ENCODE measurements at places on chromosomes 4 and X.
A peak's percentile ranks its signal among the peaks of the same experiment; 100 is the strongest.

DNA sequence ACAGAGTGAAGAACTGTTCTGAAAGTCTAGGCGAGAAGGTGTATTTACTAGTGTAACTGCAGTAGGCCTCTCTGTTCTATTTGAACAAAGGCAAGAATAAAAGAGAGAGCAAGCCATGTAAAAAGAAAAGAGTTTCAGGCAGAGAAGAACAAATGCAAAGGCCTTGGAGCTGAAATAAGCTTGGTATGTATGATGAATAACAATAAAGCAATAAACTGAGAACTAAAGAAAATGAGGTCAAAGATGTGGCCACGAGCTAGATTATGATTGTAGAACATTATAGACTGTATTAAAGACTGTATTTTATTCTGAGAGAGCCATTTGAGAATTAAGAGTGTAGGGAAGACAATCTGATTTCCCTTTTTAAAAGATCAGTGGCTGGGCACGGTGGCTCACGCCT, 160.5 kb downstream of the LRBA start:
- DNase-seq = no peak

GRCh38 chr4:115213716-115214115, 100.3 kb upstream of the NDST4 start:
- DNase-seq = no peak

GRCh38 chrX:150864127-150864526, 34.3 kb downstream of the CD99L2 start:
- no peak for DNase-seq

DNA sequence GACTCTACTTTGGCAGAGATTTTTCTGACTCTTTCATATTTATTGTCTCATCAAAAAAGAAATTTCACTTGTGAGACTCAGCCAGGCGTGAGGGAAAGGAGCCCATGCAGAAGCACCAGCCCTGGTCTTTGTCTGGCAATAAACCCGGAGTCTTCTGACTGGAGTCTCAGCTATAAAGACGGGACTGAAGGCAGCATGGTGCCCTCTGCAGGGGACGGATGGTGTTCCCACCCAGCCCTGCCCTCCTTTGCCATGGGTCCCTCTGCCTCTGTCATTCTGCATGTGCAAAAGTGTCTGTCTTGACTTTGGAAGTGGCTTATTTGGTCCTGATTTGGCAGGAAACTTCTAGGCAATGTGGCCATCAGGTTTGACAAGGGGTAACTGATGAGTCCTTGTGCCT, 14.2 kb downstream of the ZNF185 start:
- no peak for DNase-seq

GRCh38 chr4:70833675-70834074, 6.0 kb downstream of the GRSF1 start:
- DNase-seq = no peak

DNA sequence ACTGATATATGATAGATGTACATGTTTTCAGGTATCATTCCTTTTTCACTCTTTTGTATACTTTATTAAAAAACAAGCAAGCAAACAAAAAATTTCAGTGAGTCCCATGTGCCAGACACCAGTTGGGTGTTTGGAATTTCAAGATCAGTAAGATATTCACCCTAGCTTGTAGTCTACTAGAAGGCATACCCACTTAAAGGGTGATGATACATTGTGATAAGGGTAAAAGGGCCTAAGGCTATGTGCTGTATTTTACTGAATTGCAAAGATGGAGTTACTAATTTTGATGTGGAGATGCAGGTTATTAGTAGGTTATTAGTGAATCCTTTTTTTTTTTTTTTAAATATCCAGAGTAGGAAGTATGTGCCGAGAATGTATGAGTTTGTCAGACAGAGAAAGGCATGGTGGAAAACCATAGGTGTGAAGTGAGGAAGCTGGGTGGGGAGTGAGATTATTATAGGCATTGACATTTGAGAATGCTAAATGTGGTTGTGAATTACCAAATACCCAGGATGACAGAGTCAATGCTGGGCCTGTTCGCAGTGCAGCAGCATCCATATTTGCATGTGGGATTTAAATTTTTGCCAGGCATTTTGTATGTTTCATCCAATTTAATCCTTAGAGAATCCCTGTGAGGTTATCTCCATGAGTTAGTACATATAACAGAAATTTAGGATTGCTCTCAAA, 10.1 kb downstream of the STIM2 start:
- DNase-seq = no peak

DNA sequence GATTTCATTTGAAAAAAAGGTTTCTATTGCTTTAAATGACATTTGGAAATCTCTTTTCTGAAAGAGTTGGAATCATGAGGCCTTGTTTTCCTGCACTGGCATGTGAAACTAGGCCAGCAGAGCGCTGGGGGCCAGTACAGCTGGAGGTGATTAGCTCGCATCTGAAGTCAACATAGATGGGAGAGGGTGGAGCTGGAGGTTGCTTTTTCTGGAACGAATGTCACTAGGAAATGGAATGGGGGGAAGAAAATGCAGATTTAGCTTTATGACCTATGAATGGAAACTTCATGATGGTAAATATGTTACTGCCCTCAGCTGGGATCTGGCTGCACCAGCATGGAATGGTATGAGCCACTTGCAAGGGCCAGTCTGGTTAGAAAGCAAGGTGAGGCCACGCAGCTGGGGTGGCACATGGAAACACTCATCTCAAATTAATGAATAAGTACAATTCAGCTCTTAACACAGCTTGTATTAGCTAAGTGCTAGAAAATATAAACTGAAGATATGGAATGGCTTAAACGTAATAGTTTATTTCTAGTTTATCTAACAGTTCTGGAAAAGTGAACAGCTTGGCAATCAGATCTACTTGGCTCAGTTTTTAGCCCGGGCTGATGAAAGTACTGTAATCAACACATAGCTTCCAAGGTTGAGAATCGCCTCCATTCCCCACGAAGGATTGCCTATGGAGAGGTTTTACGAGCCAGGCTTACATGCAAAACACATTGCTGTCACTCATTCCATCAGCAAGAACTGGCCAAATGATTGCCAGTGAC, 32.5 kb downstream of the SLC10A6 start:
- DNase-seq = no peak

DNA sequence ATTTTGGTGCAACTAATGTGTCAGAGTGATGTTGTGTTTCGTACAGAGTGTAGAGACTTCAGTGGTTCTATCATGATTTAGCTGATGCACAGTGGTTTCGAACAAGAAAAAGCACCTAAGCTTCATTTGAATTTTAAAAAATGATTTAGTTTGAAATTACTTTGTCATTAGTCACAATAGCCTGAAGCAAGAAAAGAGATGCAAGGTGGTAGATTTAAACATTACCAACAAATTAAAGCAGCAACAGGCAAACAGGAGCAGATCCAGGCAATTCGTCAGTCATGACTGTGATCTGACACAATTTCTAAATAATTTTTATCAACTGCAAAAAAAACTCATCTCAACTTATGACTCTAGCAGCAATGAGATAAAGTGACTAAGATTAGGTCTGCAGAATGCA, 24.6 kb upstream of the COX7B2 start:
- DNase-seq = no peak

- DNase-seq = no peak
Observed at GRCh38 chr4:44237643-44238042, 211.0 kb downstream of the KCTD8 start.

DNA sequence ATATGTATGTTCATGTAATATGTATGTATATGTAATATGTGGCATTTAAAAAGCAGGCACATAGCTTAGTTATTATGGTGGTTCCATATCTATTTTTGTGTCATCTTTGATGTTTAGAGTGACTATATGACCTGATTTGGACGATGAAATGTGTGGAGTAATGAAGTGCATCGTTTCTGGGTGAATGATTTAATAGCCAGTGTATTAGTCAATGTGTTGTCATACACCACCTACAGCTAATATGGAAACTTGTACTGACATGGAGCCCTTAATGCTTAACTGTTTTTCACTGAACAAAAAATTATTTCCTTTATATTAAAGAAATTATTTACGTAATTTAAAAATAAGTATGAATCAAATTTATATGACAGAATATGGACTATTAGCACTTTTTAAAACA, 292.3 kb upstream of the FSTL5 start:
- DNase-seq = no peak

DNA sequence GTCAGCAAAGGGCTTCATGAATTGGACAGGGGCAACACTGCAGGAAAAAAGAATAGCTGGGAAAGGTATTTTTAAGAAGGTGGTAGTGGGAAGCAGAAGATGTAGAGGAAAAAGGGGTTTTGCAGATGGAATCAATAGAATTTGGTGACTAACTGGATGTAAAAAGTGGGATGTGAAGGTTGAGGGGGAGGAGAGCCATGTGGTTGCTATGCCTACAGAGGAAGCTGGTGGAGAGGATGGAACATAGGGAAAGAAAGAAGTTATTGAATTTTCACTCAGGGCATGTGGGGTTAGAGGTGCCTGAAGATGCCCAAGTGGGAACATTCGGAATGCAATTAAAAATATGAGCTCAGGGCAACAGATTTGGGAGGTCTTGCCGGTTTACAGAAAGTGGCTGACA, 33.0 kb downstream of the REELD1 start:
- no peak for DNase-seq

- DNase-seq = no peak
Observed at GRCh38 chrX:72021975-72022374, 109.7 kb downstream of the RTL5 start.

DNA sequence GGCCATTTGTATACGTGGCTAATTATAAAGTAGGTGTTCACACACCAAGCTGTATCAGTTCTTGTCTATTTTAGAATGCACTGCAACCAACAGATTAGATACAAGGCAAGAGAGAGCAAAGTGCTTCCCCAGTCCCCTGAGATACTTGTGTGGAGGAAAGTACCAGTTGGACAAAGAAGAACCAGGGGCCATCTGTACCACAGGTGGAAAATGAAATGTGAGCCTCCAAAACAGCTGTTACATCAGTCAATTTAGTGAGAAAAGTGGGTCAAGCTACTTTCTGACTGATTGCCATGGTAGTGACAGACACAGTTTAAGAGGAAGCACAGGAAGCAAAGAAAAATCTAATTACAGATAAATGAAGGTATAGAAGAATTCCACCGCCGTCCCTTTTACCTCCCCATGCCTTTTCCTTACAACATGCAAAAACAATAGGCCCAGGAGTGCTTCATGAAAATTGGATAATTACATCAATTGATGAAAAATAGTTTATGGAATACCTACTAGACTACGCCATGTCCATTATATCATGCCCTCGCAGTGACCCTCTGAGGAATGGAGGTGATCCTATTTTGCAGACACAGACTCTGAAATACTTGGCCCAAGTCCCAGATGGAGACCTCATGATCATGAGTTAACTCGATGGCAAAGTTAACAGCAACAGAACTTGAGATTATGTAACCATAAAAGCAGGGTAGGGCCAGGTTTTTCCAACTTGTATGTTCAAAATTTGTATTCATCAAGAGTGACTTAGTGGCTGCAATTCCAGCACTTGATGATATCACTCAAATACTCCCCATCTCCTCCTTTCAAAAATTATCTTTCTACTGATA, 15.8 kb downstream of the SMPX start:
- DNase-seq = no peak

DNA sequence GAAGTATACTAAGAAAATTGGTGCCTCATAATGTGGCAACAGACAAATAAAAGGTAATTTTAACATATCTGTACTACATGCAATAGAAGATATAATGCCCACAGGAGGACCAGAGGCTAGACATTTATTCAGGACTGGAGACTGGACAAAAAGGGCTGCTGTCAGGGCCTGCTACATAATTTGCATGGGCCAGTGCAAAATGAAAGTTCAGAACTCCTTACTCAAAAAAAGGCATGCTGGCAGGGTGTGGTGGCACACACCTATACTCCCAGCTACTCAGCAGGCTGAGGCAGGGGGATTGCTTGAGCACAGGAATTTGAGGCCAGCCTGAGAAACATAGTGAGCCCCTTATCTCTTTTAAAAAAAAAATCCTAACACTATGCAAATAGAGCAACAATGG, 12.4 kb upstream of the MAOA start:
- no peak for DNase-seq

DNA sequence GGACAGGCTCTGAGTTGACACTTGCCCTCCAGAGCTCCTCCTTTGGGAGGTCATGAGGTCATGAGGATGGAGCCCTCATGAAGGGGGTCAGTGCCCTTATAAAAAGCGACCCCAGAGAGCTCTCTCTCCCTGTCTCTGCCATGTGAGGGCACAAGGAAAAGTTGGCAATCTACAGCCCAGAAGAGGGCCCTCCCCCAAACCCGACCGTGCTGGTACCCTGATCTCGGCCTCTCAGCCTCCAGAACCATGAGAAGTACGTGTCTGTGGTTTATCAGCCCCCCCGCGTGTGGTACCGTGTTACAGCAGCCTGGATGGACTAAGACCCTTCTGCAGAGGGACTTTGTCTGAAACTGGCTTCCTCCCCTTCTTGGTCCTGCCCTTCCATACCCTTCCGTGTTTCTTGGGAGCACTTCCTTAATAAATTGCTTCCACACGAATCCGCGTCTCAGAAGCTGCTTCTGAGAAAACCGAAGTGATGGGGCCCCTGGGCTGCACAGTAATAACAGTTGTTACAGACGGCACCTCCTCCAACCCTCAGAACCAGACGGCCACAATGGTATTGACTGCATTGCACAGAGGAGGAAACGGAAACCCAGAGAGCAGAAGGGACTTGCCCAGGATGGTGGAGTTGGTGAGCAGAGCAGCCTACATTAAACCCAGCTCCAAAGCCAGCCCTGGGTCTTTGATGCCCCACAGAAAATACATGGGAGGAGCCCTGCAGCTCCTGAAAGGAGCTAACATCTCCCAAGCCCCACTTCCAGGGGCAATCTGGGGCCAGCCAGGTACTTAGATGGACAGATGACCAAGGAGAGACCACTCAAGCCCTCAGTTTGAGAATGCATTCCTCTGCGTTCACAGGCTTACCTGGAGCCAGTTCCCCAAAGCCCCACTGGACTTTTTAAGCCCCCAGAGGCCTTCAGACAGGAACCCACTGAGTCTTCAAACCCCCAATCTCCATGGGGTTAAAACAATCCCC, 242.7 kb downstream of the BCOR start:
- DNase-seq = peak; percentile 14

DNA sequence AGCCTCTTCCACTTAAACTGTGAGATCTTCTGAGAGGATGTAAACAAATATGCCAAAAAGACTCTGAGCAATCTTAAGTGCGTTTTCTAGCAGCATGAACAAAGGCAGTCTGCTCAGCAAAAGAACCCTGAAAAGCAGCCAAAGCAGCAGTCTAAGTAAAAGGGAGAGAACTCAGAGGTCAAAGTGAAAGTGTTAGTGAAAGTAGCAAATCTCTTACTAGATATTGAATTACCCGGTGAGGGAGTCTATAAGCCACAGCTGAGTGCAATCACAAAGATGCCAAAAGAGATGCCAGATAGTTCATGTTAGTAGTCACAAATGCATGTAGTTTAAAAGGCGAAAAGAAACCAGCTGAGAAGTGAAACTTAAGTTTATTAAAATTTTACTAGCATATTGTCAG, 7.9 kb upstream of the GNRHR start:
- no peak for DNase-seq

DNA sequence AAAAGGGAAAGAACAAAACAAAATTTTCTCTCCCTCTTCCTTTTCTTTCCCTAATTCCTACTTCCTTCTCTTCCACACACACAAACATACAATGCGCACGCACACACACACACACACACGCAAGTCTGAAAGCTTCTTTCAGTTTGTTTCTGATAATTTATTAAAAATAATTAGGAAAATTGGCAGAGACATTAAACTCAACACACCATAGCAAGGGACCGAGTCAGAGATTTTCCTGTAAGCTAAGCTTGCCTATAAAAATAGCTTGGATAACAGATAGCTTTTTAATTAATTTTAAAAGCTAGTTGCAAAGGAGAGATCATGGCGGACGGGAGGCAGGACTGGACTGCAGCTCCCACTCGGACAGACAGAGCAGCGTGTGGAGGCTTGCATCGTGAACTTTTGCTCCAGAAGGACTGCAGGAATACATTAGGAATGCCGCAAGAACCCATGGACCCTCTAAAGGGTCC, 92.6 kb upstream of the MAPK10 start:
- DNase-seq = no peak
